ENCODE measurements at places on chromosomes 11 and 22. TPM values are rescaled to one million over a fixed set of nuclear protein-coding genes. Genes with fewer than 3 reads are reported as not detected.

The MIOX gene
- not detected for total RNA-seq

DNA sequence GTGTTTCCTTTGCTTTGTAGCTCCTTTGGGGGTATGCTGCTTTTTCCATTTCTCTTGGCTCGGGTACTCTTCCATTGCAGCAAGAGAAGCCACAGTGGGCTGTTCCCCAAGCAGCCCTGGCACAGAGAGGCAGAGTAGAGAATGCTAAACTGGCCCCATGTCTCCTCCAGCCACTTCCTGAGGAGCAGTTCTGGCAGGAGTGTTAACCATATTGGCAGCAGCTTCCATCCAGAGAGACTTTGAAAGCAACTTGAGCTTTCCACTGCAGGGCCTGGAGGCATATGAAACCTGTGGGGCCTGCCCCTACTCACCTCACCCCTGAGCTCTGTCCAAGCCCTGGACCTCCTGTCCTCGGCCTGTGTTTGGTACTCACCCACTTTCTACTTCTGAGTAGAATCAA lies 61.8 kb downstream of the ALX4 start:
- no peak overlapping the region for H3K27ac ChIP-seq
- no peak overlapping the region for H3K4me3 ChIP-seq
- peaks cover 11% of the 10 kb centered on the region for H3K36me3 ChIP-seq
- peaks cover 4% of the 10 kb centered on the region for H3K4me1 ChIP-seq
- H3K27me3 ChIP-seq = no peaks in the 10 kb centered on the region

- DNase-seq = no peak
- H3K4me3 ChIP-seq = no peak overlapping the region
- no peaks in the 10 kb centered on the region for H3K36me3 ChIP-seq
- H3K27ac ChIP-seq = no peak overlapping the region
- no peaks in the 10 kb centered on the region for H3K27me3 ChIP-seq
Measured at GRCh38 chr11:120086651-120087050, 51.3 kb downstream of the TRIM29 start.

DNA sequence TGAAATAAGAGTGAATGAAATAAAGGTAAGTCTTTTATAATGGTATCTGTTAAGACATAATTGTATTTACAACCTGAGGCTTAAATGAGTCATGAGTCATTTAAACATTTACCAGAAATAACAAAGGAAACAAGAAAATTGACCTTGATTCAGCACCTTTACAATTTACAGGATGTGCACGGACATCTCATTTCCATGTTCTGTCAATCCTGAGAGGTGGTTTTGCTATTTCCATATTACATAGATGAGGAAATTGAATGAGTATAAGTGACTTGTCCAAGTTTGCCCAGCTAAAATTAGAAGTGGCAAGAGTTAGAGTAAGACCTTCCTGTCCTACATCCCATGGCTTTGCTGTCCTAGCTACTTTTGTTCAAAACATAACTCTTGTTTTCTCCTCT lies 89.1 kb downstream of the TRIM44 start:
- H3K4me1 ChIP-seq = peaks cover 6% of the 10 kb centered on the region
- H3K27ac ChIP-seq = no peak overlapping the region
- H3K4me3 ChIP-seq = no peak overlapping the region
- no peak for DNase-seq

GRCh38 chr11:69107413-69107812 lies 48.3 kb upstream of the SMIM38 start:
- no peak overlapping the region for H3K27ac ChIP-seq
- no peak for DNase-seq
- peaks cover 11% of the 10 kb centered on the region for H3K4me1 ChIP-seq
- H3K4me3 ChIP-seq = no peak overlapping the region
- H3K27me3 ChIP-seq = no peaks in the 10 kb centered on the region

DNA sequence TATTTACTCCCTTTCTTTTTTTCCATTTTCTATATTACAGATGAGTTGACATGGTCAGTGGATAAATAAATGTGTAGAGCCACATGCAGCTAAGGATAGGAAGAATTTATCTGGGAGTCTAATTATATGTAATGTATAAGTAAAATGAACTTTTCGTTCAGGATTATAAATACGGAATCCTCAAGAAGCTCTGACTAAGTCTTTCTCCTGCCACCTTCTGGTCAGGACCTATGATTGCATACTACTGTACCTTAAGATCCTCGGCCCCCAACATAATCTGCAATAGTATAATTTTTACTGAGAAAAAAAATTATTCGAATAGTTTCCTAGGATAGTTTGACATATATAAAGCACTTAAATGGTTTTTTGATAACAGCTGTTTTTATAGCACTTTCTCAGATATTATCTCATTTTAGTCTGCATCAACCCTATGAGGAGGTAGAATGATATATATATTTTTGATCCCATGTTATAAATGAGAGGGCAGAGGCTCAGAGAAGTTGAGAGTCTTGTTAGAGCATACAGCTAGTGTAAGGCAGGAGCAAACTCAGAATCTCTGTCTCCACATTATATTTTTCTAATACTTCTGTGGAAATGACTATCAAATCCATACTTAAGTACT lies 36.1 kb downstream of the CCDC90B start:
- H3K27ac ChIP-seq = no peak overlapping the region
- DNase-seq = no peak
- no peaks in the 10 kb centered on the region for H3K4me1 ChIP-seq
- no peaks in the 10 kb centered on the region for H3K27me3 ChIP-seq

Measured in suprapubic skin (tissue), 4 donors.